ENCODE measurements at places on chromosomes 3 and 15.

DNA sequence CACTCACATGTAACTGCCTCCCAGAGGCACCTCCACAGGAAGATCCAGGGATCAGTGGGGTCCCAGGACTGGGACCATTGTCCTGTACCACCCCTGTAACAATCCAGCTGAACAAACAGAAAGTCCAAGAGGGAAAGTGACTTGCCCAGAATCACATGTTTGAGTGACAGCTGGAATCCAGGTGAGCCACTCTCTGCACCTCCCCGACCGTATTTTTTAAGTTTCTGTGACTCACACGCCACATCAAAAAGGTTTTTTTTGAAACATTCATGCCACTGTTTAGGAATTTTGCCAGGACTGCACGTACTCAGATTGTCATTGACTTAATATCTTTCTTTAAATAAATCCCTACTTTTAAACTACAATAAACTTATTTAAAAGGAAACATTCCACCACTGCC, 9.8 kb upstream of the SLC6A1 start:
- no peak for DNase-seq

- no peak for DNase-seq
These were observed 240.2 kb upstream of the PLSCR5 start for GRCh38 chr3:146845361-146845760.

- no peak for DNase-seq
These were observed 15.6 kb downstream of the VPS8 start for GRCh38 chr3:184827572-184827971.

- DNase-seq = no peak
These were observed 26.8 kb downstream of the TRANK1 start for GRCh38 chr3:36918050-36918449.

Measured in activated naive CD4-positive, alpha-beta T cell (primary cell).